ENCODE measurements at places on chromosomes 2 and 18.

DNA sequence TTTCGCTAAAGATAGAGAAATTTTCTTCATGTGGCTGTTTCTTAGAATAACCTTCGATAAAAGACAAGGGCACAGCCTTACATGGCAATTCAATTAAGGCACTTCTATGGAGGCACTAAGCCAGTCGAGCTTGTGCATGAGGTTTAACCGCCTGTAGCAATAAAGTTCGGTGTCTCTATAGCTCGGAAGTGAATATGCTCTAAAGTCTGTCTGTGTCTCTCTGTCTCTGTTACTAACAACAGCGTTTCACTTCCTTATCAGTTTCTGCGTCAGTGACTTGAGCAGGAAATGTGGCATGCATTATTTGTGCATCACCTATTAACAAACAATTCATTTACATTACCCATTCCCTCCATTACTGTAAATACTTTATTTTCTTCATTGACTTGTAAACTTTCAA, 365.1 kb upstream of the NETO1 start:
- peak; percentile 13 for DNase-seq

- DNase-seq = peak; percentile 37
Observed at GRCh38 chr18:51074605-51075004, 44.6 kb downstream of the SMAD4 start.

- DNase-seq = no peak
Observed at GRCh38 chr2:238506371-238507068, 79.8 kb downstream of the ASB1 start.

DNA sequence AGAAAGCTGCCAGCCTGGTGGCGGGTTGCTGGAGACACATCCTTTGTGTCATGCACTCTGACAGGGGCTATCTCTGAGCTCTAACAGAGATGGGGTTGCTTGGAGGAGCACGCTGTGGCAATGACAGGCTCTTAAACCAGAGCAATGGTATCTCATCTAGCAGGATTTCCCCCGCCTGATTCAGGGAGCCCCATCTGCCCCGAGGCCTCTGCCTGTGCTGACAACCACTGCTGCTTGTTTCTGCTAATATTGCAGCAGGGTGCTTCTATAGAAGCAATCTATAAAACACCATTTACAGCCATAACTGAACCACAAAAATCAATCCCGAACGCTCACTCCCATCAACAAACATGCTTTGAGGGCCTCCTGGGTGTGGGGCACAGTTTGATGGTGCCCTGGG, 12.8 kb upstream of the DNPEP start:
- DNase-seq = no peak

GRCh38 chr18:49751427-49752094, 61.8 kb downstream of the ACAA2 start:
- DNase-seq = no peak

GRCh38 chr2:38079116-38080052, 3.4 kb upstream of the CYP1B1 start:
- no peak for DNase-seq

- no peak for DNase-seq
Observed at GRCh38 chr2:30356071-30356470, 91.0 kb upstream of the LCLAT1 start.

GRCh38 chr2:171921970-171922229, 361 bp upstream of the HAT1 start:
- DNase-seq = no peak

DNA sequence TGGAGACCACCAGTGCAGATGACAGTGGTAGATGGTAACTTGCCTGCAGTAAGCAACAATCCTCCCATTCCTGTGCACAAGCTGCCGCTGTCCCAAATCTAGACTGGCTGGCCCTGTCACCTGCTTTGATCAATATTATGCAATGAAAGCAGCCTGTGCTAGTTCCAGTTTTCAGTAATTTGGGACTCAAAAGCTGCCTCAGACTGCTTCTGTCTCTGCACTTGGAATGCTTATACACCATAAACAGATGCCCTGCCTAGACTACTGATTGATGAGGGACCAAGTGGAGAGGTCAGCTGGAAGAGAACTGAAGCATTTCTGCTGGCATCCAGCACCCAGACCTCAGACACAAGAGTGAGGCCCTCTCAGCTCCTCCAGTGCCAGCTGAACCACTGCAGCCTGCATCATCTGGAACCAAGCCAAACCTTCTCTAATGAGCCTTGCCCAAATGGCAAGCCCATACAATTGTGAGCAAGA, 24.9 kb downstream of the CCBE1 start:
- DNase-seq = no peak

DNA sequence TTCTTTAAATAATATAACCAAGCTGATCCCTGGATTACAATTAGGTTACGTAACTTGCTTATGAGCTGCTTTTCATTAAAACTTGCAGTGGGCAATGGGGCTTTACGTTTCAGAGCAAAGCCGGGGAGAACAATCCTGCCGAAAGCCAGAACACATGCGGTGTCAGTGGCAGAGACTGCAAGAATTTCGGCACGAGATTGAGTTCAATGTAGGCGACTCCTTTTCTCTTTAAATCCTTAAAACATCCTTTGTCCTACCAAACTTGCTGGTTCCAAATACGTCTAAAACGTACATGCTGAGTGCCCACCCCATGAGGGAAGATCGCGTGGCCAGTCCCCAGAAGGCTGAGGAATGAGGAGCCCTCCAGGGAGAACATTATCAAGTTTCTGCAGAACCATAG, 36.8 kb upstream of the NCOA1 start:
- DNase-seq = no peak

DNA sequence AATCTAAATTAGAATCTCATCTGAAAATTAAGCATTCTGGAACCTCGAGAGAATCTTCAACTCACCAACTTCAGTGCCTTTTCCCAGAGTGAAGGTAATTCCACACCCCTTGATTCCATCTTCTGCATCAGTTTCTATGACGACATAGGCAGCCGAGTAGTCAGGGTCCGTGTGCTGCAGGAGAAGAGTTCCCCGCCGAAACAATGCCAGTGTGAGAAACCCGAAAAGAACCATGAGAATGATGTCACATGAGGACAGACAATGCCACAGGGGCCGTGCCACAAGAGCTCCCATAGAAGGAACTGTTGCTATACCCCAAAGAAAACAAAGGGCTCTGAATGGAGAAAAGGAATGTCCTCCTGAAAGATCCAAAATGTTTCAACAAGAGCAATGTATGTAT, 6.0 kb downstream of the ENOSF1 start:
- DNase-seq = no peak

DNA sequence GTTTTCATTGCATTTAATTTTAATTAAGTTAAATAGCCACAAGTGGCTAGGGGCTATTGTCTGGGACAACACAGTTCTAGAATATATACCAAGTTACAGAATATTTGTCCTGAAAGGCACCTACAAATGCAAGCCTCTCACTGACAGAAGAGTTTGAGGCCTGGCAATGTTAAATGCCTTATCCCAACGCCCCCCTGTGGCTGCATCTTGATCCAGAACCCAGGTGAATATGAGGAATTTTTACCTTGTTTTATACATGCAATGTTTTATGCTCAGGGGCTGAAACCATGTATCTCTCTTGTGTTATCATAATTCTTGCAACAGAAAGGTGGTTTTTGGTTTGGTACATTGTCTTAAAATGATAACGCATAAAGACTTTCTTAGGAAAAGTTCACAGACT, 71.8 kb upstream of the SEC11C start:
- DNase-seq = no peak

DNA sequence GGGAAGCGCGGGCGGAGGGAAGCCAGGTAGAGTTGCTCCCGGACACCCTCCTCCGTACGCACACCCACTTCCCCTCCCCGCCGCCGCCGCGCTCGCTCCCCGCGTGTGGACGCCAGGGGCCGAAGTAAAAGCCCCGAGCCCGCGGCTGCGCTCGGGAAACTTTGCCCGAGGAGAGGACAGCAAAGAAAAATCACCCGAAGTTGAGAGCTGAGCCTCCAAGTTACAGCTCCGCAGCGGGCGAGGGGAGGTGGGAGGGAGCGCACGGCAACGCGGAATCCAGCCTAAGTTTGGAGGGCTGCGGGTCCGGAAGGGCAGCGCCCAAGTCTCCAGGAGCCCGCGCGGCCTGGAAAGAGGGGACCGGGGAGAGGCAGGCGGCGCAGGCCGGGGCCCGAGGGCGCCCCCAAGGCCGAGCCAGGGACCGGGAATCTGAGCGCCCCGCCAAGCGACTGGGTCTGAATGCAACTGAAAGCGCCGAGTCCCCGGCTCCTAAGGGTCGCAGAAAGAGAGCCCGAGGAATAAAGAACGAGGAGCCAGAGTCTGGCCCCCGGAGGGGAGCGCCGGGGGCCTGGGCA, 706 bp upstream of the BCL11A start:
- peak; percentile 37 for DNase-seq

- no peak for DNase-seq
Observed at GRCh38 chr2:85453571-85453970, 35.1 kb downstream of the SH2D6 start.

DNA sequence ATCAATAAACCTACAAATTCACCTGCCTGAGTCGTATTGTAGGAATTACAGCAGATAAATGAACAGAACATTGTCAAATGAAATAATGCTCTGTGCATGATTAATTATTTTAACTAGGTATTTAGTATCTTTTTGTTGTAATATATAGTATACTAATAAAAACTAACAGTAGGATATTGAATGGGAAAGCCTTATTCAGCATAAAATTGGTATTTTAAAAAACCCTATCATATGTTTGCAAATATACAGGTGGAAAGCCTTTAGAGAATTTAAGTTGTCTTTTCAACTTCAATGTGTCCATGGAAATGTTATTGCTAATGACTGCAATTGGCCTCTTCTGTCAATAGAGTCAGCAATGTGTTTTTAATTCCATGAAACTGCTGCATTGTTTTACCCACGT, 40.8 kb upstream of the SLC35F5 start:
- no peak for DNase-seq

- no peak for DNase-seq
Observed at GRCh38 chr2:229287823-229288222, 16.7 kb upstream of the PID1 start.

DNA sequence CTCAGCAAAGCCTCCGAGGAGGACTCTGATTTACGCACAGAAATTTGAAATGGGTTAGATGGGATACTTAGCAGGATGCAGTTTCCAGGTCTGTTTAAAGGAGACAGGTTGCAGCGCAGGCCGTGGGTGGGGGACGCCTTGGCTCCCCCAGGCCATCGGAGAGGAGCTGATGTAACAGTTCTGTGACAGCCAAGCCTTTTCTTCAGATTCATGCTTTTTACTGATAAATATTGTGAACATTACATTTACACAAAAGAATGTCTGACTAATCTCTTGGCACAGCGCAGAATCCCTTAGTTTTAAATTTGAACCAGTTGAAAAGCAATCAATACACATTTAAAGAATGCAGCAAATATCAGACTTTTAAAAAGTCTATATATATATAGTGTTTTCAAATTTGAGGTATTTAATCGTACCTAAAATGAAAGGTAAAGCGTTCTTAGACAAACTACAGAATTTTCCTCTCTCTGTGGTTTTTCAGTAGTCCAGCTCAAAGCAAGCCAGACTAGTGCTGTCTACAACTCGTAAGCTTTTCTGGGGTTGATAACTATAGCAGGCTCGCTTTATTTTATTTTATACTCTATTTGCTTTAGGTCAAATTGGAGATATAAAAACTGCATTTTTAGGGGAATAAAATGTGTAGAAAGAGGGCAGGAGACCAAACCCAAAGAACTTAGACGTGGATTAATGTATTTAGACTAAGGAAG, 221.9 kb downstream of the PIEZO2 start:
- no peak for DNase-seq

- no peak for DNase-seq
Observed at GRCh38 chr2:11454824-11455223, 11.1 kb downstream of the E2F6 start.

GRCh38 chr2:25168256-25169072, at the start of gene POMC:
Gene POMC, minus strand, starts transcription at chr2:25168580. Its CDS starts 3,808 bp downstream, at chr2:25164772.
- peak; percentile 66 for DNase-seq

- no peak for DNase-seq
Observed at GRCh38 chr2:232535761-232536530, 3.5 kb upstream of the CHRNG start.

DNA sequence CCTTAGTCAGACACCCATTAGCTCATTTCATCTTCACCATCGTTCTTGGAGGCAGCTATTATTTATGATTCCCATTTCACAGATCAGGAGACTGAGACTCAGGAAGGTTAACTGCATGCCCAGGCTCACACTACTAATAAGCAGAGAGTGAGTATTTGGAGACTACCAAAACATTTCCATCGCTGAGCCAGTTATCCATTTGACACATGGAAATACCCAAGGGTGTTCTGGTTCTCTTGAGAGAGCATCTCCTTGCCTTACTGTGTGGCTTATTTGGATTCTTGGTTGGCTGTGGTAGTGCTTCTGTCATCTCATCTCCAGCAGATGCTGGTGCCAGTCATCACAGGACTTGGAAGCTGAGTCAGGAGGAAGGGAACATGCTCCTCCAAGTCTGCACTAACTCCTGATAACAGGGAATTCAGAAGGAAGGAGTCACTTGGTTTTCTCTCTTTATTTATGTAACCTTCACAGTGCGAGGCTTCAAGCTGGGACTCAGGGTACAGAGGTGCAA, 55.2 kb downstream of the RASGRP3 start:
- DNase-seq = no peak

- DNase-seq = no peak
Observed at GRCh38 chr2:119808516-119809147, 48.9 kb downstream of the PTPN4 start.

GRCh38 chr2:55598056-55598795, 19.2 kb downstream of the PPP4R3B start:
- DNase-seq = no peak

DNA sequence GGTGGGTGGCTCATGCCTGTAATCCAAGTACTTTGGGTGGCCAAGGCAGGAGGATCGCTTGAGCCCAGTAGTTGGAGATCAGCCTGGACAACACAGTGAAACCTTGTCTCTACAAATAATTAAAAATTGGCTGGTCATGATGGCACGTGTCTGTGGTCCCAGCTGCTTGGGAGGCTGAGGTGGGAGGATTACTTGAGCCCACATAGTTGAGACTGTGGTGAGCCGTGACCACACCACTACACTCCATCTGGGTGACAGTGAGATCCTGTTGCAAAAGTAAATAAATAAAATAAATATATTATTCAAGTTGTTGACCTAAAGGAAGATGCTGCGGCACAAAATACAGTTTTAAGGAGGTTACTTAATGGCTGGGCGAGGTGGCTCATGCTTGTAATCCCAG, 72.7 kb downstream of the LAMA3 start:
- DNase-seq = no peak

DNA sequence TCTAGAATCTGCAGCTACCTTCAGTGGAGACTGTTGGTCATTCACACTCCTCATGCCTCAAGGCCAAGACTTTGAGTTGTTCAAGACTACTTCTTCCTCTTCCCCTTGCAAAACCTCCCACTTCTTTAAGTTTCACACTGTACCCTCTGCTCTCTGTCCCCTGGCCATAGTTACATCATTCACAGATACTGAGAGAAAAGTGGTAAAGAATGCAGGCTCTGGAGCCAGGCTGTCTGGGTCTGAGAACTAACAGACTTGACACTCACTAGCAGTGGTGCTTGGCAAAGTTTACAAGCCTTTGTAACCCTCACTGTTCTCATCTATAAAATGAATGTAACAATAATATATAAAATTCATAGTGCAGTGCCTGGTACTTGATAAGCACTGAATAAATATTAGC, 61.8 kb downstream of the CDH20 start:
- DNase-seq = no peak

GRCh38 chr18:57784034-57784800, 18.9 kb downstream of the ATP8B1 start:
- no peak for DNase-seq

Measured in GM10248 (cell line).